ENCODE measurements at places on chromosomes 5 and 9. TPM values are rescaled to one million over a fixed set of nuclear protein-coding genes. Genes with fewer than 3 reads are reported as not detected.

FAM200C gene
- total RNA-seq = 5.6 TPM

MCIDAS gene
- 0.73 TPM for total RNA-seq

CBY3 gene
- total RNA-seq = not detected

PSMD5 gene
- total RNA-seq = 48.3 TPM

CCDC187 gene
- total RNA-seq = not detected

IFNA13 gene
- not detected for total RNA-seq

SLC6A18 gene
- total RNA-seq = not detected

PFN3 gene
- not detected for total RNA-seq

MYOZ3 gene
- 0.33 TPM for total RNA-seq

NME5 gene
- total RNA-seq = 2.5 TPM

- no peak for DNase-seq
Observed at GRCh38 chr5:10635257-10635866, 71.5 kb downstream of the ANKRD33B start.

- no peak for DNase-seq
Observed at GRCh38 chr5:122774519-122774860, 390 bp upstream of the SNX2 start.

DNA sequence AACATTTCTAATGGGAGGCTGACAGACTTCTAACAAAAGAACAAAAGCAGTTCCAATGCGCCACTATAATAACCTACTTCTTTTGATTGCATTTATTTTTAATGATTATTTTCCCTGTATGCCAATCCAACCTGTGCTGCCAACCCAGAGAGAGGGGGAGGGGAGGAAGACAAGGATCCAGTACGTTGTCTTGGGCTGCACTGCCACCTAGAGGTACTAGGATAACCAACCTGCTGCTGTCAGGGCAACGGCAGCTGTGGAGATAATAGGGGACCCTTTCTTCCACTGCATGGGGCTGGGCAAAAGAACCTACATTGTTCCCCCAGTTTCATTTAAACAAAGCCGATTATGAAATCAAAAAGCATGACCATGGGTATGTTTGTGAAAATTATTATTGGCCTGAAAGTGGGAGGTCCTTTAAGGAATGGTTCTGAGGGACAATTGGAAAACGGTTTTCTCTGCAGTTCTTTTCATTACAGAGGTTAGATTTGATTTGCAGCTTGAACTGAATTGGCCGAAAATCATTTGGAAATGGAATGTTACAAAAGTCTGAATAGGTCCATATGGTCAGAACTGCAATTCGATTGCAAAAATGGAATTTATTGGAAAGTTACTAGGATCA lies 101.3 kb downstream of the RASEF start:
- peak; percentile 80 for DNase-seq

DNA sequence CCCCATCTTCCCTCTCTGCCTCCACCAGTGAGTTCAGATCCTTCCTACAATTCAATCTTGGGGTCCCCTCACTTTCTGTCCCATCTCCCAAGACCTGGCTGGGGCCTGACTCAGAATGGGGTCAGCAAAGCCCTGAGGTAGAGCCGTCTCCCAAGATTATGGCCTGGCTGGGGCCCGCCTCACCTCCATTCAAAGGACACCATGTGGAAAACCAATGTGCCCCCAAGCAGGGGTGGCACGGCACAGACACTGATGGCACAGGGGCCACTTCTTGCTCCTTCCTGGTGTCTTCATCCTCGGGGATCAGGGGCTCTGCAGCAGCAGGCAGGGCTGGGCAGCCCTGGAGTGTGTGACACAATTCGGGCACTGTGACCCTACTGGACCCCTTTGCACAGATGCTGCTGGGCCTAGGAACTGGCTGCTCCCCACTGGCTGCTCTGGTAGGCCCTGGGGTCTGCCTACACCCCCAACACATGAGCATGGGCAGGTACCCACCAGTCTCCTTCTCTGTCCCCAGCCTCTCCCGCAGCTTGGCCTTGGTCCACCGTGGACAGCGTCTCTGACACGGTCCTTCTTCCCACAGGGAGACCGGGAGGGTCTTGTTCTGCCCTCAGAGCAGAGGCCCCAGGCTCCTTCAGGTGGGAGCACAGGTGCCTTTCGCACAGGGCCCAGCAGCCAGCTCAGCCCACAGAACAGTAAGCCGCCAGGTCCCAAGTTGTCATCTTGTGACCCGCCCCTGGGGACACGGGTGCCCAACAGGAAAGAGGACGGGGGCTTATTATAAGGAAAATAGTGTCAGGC lies 89.5 kb downstream of the ADAMTS2 start:
- peak; percentile 35 for DNase-seq

GRCh38 chr5:124949862-124950261 lies 203.4 kb upstream of the ZNF608 start:
- DNase-seq = peak; percentile 79

DNA sequence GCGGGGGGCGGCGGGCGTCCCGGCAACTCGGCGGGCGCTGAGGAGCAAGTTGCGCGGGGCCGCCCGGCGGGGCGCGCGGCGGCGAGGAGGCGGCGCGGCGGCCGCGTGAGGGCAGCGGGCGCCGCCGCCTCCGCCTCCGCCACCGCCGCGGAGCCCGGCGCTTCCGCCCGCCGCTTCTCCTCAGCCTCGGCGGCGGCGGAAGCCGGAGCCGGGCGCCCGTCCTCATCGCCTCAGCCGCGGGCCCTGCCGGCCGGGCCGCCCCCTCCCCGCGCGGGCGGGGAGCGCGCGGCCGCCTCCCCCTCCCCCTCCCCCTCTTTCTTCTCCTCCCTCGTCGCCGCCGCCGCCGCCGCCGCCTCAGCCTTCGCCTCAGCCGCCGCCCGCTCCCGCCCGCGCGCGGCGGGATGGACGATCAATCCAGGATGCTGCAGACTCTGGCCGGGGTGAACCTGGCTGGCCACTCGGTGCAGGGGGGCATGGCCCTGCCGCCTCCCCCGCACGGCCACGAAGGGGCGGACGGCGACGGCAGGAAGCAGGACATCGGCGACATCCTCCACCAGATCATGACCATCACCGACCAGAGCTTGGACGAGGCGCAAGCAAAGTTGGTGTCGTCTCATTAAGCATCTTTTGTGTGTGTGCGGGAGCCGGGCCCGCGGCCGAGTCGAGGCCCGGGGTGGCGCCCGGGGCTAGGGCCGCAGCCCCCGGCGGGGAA lies at the start of gene PBX3:
Gene PBX3, plus strand, starts transcription at position 321 of the 712 bp plus-strand sequence.
- no peak for DNase-seq

DNA sequence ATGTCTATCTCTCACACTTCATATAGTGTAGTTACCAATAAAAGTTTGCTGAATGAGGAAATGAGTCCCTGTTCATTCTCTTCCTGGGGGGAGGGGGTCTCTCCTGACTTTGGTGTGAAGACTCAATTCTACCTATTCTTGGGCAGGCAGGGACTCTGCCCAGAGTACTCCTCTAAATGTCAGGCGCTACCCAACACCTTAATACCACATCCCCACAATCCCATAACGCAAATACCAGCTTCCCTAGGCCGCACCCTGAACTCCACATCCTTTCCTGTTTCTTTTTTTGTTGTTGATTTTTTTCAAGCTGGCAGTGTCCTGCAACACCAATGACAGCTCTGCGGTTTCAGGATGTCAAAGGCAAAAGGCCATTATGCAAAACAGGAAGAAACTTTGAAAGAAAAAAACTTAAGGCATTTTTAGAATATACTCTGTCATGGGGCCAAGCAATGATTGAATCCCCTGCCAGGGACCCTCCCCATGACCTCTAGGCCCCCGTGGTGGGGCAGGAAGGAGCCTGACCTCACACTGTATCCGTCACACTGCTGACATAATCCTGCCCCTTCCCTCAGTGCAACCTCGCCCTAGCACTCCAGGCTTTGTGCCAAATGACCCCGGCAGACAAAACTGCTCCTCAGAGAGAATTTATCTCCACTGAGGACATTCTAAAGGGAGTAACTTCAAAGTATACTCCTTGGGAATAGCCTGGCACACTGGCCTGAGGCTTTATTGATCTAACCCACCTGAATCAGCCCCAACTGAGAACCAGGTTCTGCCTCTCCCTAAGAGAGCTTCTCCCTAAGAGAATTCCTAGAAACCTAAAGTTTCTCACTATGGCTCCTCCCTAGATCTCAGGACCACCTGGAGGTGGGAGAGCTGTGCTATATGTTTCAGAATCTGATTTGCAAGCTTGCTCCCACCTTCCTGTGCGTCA lies 8.0 kb downstream of the B4GALT1 start:
- no peak for DNase-seq

DNA sequence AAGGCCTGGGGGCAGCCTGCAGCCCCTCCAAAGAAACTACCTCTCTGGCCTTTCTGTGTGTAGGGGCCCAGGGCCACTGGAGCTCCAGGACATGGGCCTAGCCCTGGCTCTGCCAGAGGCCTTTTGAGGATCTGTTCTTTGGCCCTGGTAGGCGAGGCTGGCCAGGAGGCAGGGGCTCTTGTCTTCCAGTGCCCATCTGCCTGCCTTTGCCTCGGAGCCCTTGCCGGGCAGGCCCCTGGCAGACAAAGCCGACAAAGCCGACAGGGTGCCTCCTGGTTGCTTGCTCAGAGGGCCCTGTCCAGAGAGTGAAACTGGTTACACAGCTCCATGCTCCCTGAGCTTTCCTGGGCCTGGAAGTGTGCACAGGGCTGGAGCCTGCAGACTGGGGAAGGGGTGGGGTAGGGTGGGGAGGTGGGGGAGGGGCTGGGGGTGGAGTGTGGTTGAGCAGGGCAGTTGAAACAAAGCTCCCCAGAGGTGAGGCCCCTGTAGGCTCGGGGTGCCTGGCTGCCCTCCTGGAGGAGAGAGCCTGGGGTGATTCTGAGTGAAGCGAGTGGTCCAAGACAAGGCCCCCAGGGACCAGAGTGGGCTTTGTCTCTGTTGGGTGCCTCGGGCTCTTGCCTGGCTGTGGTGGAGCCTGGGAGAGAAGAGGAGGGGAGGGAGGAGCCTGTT lies 29.3 kb downstream of the PTPA start:
- peak; percentile 54 for DNase-seq

GRCh38 chr5:136677217-136677616 lies 311.9 kb upstream of the TRPC7 start:
- no peak for DNase-seq

DNA sequence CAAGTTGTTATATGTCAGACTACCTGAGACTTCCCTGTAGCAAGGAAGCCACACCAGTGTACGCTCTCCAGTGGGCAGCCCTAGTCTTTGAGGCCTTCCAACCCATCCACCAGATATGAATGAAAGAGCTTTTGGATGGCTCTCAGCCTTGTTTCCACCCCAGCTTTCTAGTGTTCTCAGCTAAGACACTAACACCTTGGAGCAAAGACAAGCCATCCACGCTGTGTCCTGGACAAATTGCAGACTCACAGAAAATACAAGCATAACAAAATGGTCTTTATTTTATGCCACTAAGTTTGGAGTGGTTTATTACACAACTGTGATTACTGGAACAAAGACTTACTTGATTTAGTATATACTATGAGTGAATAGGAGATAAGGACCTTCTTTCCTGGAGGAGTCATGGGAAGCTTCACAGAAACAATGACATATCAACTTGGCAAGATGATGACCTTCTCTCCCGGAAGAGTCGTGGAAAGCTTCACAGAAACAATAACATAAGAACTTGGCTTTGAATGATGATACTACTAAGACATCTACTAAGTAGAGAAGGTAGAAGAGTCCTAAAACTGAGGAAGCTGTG lies 134.0 kb upstream of the VCAN start:
- DNase-seq = no peak

GRCh38 chr5:57072218-57072892 lies 101.5 kb upstream of the GPBP1 start:
- no peak for DNase-seq

GRCh38 chr5:107950776-107951175 lies 280.0 kb upstream of the EFNA5 start:
- DNase-seq = no peak

DNA sequence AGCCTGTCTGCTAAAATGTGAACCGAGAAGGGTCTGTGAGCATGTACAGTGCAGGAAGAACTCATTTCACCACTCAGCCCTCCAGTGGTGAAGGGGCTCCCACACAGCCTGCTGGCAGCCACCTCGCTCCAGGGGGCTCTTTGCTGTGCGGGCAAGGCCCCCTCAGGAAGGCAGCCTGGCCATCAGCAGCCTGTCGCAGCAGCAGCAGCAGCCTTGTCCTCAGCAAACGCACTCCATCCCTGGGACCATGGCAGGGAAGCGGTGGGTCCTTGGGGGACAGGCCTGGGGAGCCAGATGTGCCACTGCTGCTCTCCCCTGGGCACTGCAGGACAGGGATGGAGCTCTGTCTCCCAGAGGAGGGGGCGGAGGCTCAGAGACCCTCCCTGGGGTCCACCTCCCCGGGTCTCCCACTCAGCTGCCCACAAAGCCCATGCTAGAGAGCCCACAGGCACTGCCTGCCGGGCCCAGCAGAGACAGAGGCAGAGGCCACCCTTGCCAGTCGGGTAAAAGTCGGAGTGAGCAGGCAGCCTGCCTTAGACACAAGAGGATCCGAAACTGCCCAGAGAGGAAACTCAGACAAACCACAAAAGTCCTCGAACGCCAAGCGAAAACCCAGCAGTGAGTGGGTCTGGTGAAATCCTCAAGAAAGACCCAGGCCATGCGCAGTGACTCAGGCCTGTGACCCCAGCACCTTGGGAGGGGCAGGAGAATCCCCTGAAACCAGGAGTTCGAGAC lies 8.0 kb downstream of the BRD3 start:
- peak; percentile 46 for DNase-seq

DNA sequence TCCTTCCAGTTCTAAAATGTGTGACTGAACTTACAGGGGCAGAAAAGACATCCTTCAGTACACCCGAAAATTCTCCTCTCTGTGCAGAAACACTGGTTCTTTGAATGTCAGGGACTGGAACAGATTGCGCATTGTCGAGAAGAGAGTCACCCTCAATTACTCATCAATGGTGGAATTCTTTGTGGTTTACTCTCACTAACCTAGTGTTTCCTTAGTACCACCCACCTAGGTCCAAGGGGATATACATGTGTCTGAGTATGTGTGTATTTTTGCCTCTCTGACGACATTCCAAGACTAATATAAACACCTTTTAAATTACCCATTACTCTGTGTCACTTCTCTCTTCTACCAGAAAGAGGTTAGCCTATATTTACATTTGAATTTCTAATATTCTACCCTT lies 660.8 kb downstream of the TLE1 start:
- DNase-seq = no peak

DNA sequence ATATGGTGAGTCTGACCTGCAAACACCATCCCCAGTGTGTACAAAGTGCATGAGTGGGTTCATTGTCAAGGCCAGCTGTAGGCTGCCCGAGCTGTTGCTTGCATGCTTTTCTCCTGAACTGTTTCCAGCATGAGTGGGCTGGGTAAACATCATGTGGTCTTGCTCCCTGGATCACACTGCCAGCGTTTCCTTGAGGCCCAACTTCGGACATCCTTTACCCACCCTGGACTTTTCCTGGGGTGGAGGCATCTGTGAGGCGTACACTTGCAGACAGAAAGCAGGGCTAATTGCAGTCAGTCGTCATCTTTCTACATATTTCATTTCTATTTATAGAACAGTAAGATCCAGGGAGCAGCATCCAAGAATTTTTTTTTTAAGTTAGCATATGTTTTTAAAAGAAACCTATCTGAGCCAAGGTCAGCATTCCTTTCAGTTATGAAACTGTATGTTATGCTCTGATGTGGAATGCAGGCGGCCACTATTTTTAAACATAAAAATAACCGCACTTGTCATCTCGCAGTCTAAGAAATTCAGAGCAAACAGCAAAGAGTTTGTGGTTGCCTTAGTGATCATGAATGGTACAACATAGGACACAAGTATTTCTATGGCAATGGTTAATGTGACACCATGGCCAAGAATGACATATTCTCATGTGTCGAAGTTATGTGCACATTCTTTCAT lies 106.5 kb upstream of the DMRT1 start:
- no peak for DNase-seq

Measured in breast epithelium (tissue), 4 donors.